Activated CD4-positive, alpha-beta T cell treated with anti-CD3 and anti-CD28 coated beads, Interleukin-2, amount 50 U/mL, for 24 hours (primary cell): ENCODE measurements at places on chromosomes 4 and X.
A peak's percentile ranks its signal among the peaks of the same experiment; 100 is the strongest.

DNA sequence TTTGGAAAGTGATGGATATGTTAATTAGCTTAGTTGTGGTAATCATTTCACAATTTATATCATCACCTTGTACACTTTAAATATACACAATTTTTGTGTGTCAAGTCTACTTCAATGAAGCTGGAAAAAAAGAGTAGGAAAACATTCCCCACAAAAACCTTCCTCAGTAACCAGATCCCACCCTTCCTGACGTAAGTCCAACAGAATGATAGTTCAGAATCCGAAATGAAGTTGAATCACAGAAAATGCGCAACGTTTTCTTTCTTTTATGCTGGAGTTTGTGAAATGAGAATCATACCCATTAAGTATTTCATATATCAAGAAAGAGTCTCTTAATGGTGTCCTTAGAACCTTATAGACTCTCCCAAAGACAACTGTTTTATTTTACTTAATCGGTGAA, 292.9 kb downstream of the USP46 start:
- DNase-seq, result no peak

GRCh38 chrX:102837847-102838246, 99.2 kb upstream of the RAB40AL start:
- DNase-seq, result no peak

DNA sequence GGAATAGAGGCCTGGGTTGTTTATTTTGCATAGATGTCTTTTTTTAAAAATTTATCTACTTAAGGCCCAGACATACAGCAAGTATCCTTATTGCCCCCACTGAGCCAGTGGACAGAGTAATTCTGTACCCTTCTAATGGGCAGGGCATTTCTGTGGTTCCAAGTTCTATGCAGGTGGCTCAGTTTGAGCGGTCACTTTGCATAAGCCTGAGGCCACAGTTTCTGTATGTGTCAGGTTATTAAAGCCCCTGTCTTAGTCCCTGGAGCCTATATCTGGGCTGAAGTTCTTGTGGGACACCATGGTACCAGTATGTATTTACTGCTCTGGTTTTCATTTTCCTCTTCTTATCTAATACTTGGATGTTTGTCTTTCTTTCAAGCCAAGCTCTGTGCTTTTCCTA, 168.8 kb downstream of the MID1IP1 start:
- no peak for DNase-seq

- no peak for DNase-seq
Measured at GRCh38 chr4:30601070-30601865, 118.9 kb upstream of the PCDH7 start.

DNA sequence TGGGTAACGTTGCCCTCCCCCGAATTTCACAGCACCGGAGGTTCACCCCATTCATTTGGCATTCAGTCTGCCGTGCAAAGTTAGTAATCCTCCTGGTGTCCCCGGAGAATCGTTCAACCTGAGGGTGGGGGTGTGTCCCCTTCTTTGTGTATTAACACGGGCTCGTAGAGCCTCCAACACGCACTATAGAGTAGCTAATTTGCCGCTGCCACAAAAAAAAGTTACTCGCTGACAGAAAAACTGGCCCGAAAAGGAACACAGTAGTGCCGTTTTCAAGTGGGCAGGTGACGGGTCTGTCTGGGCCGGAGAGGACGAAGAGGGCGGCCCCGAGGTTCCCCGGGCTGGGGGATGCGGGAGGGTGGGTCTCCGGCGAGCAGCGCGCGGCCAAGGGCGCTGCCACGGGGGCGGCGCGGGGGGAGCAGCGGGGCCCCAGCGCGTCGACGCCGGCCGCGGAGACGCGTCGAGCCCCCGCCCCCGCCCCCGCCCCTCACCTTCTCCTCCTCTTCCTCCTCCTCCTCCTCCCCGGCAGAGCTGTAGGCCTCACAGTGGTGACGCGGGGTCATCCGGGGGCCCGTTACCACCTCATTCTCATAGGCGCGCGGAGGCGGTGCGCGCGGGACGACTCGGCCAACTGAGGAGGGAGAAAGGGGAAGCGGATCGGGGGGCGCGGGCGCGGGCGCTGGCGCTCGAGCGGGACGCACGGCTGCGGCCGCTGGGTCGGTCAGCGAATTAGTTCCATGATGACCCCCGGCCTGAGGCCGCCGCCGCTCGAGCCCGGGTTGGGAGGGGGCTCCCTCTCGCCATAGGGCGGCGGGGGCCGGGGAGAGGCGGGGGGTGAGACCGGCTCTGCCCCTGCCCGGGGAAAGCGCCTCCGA, 571 bp downstream of the CCNI start:
- peak; percentile 47 for DNase-seq

- no peak for DNase-seq
Measured at GRCh38 chr4:48958582-48958981, 27.5 kb upstream of the CWH43 start.

DNA sequence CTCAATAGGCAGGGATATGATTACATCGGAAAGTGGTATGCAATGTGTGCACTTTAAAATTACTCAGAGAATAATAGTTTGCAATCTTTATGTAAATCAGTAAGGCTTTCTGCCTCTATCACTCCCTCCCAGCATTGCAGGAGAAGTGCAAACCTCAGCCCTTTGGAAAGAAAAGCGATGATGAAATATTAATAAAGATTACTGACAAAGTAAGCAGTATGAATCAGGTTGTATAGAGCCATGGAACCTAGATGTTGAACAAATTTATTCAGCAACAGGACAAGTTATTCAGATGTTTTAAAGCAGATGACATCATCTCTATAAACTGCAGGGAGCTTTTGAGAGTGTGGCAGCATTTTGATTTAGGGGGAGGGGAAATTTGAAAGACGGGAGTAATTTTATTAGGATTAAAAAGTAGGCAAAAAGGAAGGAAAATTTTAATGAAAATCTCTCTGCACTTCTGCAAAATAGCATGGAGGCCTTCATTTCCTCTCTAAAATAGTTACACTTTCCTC, 631.7 kb upstream of the GRIA3 start:
- DNase-seq, result no peak

- no peak for DNase-seq
Measured at GRCh38 chr4:99252746-99253145, 33.7 kb upstream of the ADH6 start.

- no peak for DNase-seq
Measured at GRCh38 chrX:118630848-118631247, 96.6 kb upstream of the IL13RA1 start.

DNA sequence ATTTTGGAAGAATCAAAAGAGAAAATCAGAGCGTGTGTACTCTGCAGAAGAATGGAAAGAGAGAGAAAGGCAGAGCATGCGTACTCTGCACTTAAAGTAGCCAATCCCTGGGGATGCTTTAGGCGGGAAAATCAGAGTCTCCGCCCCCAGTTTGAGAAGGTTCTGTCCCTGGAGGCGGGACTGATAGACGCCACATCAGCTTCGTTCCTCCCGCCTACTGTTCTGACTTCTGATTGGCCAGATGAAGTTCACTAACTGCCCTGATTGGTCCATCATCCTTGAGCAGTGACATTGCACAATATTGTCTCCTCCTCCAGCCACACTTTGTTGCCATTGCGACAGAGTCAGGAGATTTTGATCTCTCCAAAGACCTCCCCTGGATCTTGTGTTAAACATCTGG, 23.8 kb downstream of the SSX1 start:
- DNase-seq, result no peak

DNA sequence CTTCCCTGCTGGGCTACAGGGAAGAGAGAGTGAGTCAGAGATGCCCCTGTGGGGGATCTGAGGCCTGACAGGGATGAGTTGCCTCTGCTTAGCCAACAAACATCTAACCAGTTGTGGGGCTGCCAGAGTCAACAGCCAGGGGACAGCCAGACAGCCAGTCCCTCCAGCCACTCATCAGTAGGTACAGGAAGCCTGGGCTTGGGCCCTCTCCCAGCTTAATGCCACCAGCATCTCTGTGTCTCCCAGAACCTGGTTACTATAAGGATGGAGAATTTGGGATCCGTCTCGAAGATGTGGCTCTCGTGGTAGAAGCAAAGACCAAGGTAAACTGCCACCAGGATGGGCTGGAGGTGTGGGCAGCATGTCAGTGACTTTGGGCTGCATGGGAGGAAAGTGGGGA, 17.3 kb upstream of the SASH3 start:
- DNase-seq, result no peak

DNA sequence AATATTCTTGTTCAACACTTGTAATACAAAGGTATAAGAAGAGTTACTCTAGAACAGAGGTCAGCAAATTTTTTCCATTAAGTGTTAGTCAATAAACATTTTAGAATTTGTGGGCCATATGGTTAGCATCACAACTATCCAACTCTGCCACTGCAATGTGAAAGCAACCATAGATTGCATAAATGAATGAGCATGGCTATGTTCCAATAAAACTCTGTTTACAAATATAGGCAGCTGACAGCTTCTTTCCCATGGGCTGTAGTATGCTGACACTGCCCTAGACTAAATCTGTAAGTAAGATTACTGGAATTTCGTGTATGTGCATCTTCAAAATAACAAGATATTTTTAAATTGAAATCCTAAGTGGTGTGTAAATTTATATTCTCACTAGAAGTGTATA, 73.7 kb downstream of the GABRA2 start:
- DNase-seq, result no peak
